ENCODE measurements at places on chromosomes 5 and 9.

DNA sequence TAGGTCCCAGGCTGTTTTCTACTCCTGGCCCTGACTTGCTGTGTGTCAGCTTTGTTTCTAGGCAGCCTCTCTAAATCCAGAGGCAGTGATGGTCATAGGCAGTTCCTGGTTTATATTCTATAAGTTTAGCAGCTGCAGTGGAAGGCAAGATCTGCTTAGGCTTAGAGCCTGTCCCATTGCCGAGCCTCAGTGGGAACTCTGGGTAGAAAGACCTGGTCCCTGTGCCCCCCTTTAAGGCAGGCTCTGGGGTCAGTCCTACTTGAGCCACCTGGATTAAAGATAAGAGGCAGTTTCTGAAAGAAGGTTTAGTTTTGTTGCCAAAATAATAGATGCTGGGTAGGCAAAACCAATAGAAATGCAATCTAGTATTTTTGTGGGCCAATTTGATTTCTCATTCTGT is 13.6 kb downstream of the MCCC2 start:
- DNase-seq, result no peak

- DNase-seq, result no peak
Observed at GRCh38 chr9:76835571-76836283, 70.2 kb downstream of the PRUNE2 start.

DNA sequence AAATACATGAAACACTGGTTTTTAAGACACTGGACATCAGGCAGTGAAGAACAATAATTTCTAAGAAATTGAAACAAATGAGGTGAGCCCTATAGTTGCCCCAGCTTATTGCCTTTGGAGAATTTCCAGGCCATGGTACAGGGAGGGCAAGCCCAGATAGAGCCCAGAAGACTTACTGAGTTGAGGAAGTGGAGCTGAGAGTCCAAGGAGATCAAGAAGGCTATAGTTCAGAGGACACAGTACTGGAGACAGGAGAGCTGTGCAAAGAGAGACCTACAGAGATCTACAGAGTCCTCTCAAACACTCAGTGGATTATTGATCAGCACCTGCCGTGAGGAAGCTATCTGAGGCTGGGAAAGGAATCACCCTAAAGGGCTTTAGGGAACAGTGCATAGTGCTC is 112.6 kb downstream of the GALNT10 start:
- DNase-seq, result no peak

DNA sequence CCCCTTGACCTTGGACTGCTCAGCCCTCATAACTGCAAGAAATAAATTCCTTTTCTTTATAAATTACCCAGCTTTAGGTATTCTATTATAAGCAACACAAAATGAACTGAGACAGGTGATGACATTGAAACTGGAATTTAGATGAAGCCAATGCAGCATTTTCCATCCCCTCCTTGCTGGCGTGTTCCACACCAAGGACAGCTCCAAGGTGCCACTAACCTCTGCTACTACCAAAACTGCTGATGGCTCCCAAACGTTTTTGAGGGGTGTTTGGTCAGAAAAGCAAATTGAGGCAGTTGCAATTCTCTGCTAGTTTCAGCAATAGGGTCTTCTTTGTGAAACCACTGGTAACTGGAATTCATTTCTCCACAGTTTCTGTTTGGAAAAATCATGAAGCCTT is 124.8 kb downstream of the DRD1 start:
- no peak for DNase-seq

DNA sequence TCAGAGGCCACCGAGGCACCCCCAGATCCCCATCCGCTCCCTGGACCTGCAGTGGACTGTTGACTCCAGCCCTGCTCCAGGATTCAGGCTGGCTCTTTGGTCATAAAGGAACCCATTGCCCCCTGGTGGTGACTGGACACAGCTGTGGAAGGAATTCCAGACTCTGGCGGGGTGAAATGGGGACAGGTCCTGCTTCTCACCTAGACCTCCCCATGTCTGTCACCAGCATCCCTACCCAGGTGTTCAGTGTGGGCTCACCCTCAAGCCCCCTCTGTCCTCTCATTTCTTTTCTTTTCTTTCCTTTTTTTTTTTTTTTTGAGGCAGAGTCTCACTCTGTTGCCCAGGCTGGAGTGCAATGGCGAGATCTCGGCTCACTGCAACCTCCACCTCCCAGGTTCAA is 25.5 kb upstream of the STXBP1 start:
- DNase-seq, result no peak

GRCh38 chr5:170538696-170539586 is 35.1 kb downstream of the KCNIP1 start:
- peak; percentile 11 for DNase-seq

DNA sequence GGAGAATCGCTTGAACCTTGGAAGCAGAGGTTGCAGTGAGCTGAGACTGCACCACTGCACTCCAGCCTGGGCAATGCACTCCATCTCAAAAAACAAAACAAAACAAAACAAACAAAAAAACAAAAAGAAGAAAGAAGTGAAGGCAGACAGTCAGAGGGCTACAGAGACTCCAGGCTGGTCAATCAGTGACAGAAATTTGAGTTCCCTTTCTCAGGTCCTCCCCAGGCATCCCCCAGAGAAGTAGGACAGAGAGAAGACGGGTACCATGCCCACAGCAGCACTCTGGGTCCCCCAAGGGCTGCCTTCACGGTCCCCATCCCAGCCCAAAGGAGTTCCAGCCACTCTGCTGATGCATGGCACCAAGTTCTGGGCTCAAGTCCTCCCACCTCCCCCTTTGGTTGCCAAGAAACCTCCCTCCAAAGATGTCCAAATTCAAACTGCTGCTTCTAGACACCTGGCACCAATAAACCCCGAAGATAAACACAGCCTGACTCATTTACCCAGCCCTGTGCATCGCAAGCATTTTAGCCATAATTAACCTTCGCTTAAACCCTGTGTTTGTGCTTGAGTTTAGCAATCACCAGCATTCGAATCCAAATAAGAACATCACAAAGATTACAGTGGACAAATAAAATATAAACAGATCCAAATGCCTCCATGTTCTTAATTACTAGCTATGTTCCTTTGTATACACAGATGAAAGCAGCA is 24.0 kb downstream of the SEMA4D start:
- DNase-seq, result no peak

DNA sequence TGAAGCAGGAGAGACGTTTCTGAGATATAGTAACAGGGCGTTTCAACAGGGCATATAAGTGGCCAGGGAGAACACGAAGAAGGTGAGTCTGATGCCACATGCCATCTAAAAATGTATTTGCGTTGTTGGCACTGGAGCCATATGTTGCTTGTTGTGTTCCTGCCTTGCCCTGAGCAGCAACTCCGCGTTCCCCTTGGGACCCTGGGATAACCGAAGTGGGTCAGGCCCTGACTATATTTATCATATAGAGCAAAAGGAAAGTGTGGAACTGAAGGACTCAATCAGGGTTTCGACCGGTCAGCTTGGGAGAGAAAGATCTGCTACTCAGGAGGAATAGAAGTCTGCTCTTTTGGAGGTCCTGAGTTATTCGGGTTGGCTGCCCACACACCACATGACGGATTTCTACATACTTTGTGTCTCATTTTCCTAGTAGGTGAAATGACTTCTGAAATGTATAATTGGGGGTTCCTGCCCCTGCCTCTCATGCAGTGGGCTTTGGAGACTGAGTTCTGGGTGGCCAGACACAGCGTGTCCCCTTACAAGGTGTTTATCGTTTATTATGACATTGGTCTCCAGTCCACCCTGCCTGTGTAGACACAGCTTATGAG is 3.0 kb downstream of the STC2 start:
- DNase-seq, result no peak

DNA sequence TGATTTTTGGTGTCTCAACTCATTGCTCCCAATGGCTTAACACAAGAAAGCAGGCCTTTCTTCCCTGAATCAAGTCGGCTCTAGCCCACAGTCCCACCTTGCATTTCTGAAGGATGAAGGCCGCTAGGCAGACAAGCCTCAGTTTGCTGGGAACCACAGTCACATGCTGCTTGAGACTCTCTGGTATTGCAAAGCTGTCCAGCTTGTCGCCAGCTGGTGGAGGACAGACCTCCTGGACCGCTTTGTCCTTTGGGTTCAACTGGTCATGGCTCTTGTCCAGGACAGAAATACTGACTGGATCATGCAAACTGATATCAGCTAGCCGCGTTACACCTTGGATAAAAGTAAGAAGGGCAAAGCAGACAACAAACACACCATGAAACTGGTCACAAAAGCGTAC is 23.1 kb downstream of the DDX31 start:
- DNase-seq, result no peak

- DNase-seq, result no peak
Observed at GRCh38 chr5:159777049-159777660, 139.1 kb upstream of the ADRA1B start.

GRCh38 chr9:130681769-130682420 is 11.7 kb upstream of the EXOSC2 start:
- no peak for DNase-seq

DNA sequence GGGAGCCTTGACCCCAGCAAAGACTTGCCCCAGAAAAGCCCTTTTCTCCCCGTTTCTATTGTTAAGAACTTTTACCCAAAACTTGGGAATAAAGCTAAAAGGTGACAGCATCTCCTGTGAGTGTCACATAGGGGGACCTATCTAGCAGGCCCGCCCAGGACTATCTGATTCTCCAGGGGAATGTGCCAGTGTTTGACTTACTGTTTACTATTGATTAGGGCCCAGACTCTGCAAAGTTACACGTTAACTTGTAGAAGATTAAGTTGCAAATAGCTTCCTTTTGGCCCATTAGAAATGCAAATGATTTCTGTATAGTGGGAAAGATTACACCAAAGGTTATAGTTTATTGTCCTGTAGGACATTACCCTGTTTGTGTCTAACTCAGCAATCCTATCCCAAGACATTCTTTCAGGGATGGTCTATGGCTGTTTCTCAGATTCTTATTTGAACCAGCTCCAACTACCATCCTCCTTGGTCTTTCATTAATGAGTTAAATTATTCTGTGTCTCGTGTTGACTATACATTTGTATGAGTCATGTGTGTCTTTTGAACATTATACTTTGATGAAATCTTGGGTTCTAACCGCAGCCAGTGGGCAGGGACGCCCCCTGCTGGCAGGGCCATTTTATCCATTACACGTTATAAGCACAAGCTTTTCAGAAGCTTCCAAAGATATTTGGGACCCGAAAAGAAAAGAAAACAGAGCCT is 60.7 kb downstream of the HRH2 start:
- DNase-seq, result peak; percentile 19

DNA sequence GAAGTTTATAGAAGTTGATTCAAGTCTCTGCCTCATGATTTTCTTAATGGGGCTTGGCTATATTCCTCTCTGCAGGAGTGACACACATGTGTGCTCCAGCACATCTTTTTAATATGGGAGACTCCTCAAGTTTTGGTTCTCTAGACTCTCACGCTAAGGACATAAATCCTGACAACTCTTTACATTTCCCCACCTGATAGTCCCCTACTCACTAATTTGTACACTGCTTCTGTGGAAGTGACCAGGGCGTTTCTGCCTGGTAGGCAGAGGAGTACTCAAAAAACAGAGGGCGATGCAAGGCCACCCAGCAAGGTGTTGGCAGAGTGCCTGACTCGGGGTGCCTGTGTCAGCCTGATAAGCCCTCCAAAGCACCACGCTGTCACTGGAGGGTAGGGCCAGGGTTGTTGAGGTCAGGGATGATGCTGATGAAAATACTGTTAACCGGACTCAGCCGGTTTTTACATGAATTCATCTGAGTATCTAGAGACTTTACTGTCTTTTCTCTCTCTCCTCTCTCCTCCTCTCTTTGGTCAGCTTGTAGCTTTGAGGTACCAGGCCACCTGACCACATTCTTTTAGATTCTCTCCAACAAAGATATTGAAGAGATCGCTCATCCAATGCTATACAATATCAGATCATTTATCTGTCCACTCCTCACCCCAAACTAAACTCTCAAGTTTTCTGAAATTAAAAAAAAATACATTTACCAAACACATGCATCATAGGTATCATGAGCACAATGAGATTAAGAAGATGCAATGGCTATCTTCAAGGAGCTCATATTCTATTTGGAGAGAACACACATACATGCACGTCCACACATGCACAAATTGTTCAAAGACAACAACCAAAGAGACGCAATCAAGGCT is 205.2 kb downstream of the PIK3R1 start:
- no peak for DNase-seq

DNA sequence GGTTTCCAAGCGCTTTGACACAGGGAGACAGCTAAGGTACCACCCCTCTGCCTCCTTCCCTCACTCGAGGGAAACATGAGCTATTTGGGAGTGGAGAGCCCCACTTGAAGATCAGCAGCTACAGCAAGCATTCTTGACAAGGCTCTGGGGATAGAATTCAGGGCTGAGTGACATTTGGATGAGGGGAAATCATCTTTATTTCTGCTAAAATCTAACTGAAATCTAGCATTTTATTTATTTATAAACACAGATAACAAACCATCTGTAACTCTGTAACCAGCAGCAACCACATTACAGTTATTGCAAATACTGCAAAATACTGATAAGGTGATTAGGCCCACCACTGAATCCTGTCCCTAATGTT is 22.4 kb downstream of the RNF130 start:
- DNase-seq, result no peak

DNA sequence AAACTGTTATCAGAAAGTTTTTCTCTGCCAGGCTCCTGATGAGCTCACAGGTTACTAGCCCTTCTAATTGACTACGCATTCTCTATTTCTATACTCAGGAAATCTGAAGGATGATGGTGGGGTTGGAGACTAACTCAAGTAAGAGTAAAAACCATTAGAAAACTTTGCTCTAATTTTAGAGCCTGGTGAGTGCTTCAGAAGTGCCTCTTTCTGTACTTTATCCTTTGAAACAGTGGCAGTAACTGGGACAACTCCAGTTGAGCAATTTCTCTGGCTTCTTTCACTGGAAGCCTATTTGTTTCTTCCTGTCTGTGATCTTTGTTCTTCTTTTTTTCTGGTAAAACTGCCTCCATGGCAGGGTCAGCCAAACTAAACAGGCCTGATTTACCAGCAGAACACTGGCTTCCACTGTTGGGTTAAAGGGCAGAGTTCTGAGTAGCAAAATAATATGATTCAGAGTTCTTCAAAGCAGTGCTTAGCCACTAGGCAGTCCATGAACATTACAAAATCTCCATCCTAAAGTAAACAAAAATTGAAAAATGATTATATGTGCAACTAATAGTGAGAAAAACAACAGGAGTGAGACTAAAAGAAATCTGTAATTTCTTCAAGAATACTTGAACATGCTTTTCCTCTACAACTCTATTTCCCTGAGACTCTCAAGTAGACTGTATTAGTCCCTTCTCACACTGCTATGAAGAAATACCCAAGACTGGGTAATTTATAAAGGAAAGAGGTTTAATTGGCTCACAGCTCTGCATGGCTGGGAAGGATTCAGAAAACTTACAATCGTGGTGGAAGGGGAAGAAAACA is 79.8 kb downstream of the MROH2B start:
- no peak for DNase-seq

DNA sequence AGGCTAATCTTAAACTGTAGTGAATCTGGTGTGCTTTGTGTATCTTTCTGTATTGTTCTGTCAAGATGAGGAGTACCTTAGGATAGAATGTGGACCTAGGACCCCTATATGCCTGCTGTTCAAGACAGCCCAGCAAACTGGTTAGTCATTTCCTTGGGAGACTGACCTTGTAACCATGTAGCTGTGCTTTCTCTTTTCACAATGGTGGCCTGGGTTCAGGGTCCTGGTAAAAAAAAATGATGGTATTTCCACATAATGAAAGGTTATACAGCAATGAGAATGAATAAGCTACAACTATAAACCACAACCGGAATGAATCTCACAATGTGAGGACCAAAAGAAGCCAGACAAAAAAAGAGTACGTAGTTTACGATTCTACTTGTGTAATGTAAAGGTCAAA is 36.4 kb upstream of the F2RL1 start:
- DNase-seq, result no peak

All from RWPE2 (cell line).